WTC11 (cell line): ENCODE measurements at places on chromosomes 4 and X.

GRCh38 chr4:38084877-38085711, 124.9 kb downstream of the PTTG2 start:
- no peak for DNase-seq

DNA sequence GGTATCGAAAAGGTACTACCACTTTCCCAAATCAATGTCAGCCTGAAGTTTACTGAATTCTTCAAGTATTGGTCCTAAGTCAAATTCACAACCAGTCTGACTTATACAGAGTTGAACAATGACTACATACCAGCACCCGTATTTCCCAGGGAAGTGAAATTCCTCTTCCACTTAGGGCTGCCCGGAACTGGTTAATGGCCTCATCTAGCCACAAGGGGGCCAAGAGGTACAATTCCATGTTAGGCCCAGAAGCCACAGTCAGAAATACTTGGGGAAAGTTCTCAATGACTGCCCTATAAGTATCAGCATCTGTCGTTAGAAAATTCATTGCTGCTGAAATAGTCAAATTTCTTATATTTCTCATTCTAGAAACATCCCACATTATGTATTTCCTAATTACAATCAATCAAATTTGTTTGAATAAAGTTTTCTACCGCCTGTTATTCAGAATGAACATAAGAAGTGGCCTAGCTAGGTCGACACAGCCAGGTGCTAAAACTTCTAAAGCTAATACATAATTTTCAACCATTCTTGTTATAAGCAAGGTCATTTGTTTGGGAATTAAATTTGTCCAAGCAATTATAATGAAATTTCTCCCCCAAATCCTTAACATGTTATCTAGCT, 5.6 kb upstream of the PCDH7 start:
- peak; percentile 70 for DNase-seq

- no peak for DNase-seq
Observed at GRCh38 chrX:74216421-74216820, 87.6 kb upstream of the ZCCHC13 start.

- peak; percentile 48 for DNase-seq
Observed at GRCh38 chr4:147924604-147925412, 192.9 kb downstream of the ARHGAP10 start.

DNA sequence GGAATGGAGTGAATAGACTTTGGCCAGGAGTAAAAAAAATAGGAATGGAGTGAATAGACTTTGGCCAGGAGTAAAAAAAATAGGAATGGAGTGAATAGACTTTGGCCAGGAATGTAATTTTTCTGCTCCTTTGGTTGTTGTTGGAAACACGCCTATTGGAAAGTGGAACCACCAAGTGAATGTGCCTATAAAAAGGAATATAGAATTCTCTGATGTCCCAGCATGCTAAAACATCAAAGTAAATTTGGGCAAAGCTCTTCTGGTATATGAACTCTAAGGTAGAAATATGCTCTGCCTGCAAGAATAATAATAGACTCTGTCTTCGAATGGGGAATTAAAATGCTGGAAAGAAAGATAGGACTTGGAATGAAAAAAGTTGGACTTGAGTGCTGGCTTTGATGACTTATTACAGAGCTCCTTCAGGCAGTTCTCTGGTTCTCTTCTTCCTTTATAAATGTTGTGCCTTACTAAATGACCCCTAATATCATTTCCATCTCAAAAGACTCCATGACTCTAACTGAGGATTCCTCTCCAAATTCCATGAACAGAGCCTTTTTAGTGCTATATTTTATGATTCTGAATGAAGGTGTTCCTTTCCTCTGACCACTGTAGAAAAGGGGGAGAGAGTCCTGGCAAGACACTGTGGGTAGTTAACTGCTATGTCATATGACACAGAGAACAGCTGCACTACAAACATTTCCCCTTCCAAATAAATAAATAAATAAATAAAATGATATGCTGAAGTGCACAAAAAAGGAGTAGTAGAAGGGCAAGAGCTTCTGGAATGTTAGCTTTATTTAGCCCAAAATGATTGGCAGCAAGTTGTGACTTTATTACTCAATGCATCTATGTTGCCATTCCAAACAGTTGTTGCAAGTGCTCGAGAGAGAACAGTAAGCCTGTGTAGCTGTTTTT, 13.5 kb upstream of the GBA3 start:
- DNase-seq = no peak

GRCh38 chrX:138885886-138886285, 174.4 kb upstream of the FGF13 start:
- DNase-seq = no peak

DNA sequence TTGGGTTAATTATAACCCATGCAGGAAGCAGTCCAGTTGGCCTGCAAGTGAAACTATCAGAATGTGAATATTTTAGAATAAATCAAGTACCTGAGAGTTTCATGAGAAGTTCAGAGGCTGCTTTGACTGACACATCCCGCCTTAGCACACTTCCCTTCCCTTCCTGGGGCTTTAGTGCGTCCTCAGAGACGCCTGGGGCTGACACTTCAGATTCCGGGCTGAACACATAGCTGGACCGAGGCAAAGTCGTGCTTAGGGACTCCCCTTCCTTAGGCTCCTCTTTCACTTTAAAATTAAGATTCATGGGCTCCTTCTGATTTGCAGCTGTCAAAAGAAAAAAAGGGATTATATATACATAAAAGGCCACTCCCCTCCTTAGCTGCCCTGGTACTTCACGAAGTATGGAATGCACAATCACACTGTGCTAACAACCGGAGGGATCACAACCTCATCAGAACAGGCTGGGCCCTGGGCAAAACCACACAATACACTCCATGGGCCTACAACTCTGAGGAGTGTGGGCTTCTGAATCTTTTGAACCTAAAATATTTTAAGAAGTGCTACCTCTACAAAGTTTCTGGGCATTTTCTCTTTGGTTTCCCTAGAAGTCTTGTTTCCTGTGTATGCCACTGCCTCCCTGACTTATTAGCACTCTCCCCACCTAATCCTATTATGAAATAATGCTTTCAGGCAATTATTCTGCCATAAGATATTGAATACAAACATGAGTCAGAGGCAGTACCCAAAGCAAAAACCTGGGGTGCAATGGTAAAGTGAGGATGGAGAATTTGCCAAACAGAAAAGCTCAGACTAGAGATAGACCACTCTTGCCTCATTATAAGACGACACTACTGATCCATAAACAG, 68.2 kb downstream of the ZNF827 start:
- no peak for DNase-seq

- no peak for DNase-seq
Observed at GRCh38 chrX:70026112-70026850, 23.5 kb downstream of the AWAT2 start.

- no peak for DNase-seq
Observed at GRCh38 chr4:89572224-89572858, 264.6 kb downstream of the SNCA start.

DNA sequence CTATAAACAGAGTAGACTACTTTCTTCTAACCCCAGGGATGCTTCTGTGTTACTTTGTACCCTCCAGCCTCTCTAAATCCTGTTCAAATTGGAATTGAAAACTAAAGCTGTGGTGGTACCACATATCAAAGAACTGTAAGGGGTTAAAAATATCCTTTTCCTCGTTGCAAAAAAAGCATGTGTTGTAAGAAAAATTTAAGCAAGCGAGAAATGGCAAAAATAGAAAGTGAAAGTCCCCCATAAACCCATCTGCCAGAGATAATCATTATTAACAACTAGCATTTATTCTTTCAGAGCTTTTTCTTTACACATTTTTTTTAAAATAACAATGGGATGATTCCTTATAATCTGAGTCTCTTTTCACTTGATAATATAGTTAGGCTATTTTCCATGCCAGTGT, 40.6 kb downstream of the TMEM164 start:
- no peak for DNase-seq

- no peak for DNase-seq
Observed at GRCh38 chr4:182975806-182976205, 58.6 kb upstream of the DCTD start.

DNA sequence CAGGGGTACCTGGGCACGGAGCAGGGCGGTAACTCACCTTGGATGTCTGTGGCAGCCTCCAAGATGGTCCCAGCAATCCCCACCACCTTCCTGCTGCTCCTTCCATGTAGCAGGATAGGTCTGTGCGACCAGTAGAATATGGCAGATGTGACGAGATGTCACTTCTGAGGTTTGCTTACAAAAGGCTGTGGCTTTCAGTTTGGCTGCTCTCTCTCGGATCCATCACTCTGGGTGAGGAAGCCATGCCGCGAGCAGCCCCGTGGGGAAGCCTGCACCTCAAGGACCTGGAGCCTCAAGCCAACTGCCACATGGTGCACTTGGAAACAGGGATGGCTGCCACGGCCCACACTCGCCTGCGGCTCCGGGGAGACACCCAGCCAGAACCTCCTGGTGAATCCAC, 37.6 kb downstream of the WFS1 start:
- no peak for DNase-seq

- no peak for DNase-seq
Observed at GRCh38 chr4:71369536-71369935, 30.7 kb downstream of the SLC4A4 start.

GRCh38 chrX:22690116-22690515, 309.6 kb upstream of the DDX53 start:
- DNase-seq = peak; percentile 8

DNA sequence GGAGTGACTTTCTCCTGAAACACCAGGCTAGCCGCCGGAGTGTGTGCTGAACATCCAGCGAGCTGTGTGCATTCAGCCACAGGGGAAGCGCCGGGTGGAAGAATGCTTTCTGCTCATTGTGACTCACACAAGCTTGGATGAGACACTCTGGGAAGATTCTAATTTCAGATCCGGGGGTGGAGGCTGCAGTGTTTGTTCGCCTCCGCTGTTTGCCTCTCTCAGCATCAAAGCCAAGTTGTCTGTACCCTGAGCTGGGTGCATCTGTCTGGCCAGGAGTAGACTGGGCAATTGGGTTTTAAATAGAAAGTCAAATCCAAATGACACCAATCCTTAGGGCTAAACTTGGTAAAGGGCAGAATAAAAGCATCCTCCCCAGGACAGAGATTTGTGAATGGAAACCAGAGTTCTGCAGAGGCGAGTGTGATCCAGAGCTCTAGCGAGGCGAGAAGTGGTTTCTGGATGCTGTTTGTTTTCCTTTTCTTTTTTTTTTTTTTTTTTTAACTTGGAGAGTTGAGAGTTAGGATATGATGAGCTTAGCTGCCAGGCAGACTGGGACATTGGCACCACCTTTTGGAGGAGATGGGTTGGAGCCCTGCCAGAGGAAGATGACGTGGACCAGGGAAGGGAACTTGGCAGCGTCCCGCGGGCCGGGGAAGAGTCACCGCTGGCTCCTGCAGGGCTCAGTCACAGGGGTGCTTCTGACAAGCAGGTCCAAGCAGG, 196.0 kb upstream of the PSAPL1 start:
- no peak for DNase-seq

DNA sequence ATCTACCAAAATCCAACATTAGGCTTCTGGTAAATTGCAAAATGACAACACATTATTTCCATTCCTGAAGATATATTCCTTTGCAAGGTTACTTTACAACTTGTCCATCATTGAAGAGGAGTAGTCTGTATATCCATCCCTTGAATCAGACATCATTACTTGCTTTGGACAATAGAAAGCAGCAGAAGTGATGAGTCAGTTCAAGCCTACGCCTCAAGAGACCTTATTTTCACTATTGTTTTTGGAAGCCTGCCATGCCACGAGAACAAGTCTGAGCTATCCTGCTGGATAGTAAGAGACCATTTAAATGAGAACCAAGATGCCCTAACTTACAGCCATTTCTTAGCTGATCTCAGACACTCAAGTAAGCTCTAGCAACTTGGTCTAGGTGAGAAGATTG, 246.0 kb upstream of the HHIP start:
- DNase-seq = no peak

GRCh38 chr4:94517492-94517891, 65.8 kb downstream of the PDLIM5 start:
- no peak for DNase-seq

DNA sequence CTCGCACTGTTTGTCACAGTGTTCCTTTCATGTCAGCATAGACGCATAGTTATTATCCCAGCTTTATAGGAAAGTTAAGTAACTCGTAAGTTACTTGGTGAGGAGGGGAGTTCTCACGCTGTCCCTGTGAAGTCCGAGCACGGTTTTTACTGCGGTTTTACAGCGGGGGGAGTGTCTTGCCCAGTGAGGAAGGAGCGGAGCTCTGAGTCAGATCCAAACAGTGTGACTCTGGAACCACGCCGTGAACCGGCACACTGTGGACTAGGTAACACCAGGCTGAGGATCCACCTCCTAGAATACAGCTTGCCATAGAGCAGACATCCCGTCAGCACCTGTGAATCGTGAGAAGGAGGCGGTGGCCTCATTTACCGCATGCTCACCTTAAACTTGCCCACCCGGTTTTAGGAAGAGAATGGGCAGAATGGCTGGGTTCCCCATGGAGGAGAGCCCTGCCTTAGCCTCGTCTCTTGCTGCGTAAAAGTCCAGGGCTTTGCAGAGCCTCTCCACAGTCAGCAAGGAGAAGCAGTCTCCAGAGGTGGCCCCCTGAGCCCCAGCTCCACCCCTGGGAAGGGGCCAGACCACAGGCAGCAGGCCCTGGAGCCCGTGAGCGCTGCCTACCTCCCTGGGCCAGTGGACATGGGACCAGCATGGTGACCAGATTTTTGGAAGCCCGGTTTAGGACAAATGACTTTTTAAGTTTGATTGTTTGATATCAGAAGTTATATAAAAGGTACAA, 40.2 kb upstream of the HGFAC start:
- DNase-seq = no peak

GRCh38 chr4:41362621-41363383, 106.1 kb downstream of the UCHL1 start:
- DNase-seq = peak; percentile 72

- DNase-seq = no peak
Observed at GRCh38 chr4:182065255-182065654, 177.9 kb upstream of the TENM3 start.

DNA sequence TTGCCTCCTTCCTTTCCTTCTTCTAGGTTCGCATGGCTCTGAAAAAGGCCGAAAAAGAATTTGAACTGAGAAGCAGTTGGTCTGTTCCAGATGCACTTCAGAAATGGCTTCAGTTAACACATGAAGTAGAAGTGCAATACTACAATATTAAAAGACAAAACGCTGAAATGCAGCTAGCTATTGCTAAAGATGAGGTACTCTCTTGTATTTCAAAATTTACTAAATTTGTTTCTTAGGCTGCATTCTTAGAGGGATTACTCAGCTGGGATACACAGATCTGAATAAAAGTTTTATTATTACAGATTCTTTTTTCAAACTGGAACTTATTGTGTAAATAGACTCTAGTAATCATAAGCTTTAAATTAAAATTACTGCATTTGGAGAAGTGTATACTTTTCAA, 146.9 kb downstream of the STIM2 start:
- DNase-seq = no peak

- no peak for DNase-seq
Observed at GRCh38 chr4:124754681-124755080, 42.1 kb upstream of the ANKRD50 start.
